ENCODE measurements at places on chromosomes 16 and 17.
A peak's percentile ranks its signal among the peaks of the same experiment; 100 is the strongest.

DNA sequence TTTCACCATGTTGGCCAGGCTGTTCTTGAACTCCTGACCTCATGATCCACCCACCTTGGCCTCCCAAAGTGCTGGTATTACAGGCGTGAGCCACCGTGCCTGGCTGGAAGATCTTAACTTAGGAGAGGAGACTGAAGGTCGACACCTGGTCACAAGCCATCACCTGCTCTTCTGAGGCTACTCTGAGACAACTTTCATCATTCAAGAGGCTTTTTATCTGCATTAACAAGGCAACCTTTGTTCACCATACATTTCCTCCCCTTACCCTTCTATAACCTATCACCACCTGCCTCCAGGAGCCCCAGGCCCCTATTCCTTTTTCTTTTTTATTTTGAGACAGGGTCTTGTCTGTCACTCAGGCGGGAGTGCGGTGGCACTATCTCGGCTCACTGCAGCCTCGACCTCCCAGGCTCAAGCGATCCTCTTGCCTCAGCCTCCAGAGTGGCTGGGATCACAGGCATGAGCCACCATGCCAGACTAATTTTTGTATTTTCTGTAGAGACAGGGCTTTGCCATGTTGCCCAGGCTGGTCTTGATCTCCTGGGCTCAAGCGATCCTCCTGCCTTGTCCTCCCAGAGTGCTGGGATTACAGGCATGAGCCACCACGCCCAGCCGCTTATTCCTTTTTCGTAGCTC is 6.2 kb downstream of the LITAF start:
- DNase-seq, result no peak

DNA sequence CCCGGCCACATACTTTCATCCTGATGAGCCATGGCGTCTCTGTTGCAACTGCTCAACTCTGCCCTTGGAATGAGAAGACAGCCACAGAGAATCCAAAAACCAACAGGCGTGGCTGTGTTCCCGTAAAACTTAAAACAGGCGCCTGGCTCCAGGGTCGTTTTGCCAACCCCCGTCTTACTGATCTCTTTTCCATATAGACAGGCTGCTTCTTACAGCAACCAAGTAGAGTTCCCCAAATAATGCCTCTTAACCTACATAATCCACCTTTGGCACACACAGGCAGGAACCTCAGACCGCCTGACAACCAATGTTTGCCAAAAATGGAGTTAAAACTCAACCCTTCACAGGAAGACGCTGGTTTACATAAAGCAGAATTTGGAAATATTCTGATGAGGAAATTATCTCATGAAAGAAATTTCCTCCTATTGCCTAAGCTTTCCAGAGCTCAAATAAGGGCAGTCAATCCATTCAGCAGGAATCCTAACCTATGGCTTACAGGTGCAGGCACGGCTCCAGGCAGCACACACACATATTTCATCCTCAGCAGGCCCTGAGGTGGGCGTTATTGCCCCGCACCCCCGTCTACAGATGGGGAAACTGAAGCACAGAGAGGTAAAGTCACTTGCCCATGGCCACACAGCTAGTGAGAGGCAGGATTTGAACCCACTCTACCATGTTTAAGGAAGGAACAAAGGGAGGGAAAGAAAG is 35.8 kb downstream of the LITAF start:
- no peak for DNase-seq

GRCh38 chr17:81160306-81160705 is 5.0 kb upstream of the PVALEF start:
- no peak for DNase-seq

DNA sequence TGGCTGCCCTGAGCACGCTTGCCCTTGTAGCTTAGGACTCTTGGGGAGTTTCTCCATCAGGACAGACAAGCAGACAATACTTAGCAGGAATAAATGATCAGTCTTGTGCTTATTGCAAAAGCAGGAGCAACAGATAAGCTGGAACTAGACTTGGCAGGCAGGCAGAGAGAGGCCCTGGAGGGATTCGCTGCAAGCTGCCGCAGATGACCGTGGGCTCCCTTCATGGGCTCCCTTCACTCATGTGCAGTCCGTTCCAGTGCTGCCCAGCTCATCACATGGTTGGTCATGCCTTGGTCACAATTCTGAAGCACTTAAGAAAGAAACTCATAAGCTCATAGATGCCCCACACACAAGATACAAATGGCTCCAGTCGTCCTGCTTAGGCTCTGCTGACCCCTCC is 2.4 kb upstream of the SLC5A10 start:
- no peak for DNase-seq

DNA sequence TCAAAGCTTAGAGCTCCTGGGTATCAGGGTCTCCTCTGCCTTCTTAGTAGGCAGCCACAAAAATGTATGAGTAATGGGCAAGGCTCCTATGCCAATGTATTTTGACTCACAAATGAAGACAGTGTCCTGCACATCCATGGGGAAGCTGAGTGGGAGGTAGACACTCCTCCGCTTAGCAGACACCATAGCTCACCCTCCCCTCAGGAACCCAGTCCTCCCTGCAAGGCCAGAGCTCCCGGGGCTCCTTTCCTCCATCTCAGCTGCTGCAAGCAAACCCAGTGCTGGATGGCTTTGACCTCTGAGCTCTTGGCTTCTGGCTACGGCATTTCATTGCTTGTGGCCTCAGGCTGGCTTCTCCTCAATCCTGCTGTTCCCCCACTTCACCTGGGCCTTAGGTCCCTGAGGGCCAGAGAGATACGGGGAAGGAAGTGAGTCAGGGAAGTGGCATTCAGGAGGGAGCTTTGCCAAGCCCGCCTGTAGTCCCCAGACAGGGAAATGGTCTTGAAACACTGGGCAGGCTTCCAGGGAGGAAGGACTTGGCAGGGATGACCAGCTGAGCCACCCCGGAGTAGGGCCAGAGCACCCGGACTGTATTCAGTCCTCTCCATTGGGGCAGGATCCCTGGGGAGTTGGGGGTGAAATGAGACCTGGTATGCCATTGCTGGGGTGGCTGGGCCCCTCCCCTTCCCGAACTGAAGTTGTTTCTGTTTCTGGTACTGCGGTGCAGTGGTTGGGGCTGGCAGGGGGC is 4.5 kb downstream of the ABCC3 start:
- peak; percentile 98 for DNase-seq

DNA sequence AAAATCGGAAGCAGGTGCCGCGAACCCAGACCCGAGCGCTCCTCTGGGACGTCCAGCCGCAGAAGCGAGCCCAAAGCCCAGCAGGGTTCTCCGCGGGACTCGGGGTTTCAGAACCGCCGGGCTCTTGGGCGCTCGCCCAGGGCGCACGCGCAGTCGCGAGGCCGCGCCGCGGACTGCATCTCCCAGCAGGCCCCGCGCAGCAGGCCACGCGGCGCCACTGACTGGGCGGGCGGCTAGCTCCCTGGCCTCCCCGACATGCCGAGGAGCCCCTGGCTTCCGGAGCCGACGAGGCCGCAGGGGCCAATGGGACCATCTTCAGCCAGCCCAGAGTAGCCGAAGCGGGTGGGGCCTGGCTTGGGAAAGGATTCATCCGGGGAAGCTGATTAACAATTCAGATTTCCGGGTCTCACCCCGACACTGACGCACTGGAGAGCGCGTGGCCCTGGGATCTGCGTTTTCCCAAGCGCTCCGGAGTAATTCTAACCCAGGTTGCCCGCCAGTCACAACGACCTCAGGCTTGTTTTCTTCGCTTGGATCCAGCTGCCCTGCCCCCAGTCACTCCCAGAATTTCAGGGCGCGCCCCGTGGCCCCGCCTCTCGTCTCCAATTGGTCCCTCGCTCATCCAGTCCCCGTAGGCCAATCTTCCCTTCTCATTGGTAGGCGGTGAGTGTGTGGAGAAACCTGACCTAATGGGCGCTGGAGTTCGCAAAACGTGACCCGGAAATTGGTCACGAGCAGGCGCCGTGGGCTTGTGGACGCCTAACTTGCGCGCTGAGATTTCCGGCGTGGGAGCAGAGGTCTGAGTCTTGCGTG is at the start of gene ZNF263:
Gene ZNF263, plus strand, starts transcription at position 762 of the 813 bp plus-strand sequence. CDS start 328 bp downstream, outside the sequence.
- peak; percentile 99 for DNase-seq

DNA sequence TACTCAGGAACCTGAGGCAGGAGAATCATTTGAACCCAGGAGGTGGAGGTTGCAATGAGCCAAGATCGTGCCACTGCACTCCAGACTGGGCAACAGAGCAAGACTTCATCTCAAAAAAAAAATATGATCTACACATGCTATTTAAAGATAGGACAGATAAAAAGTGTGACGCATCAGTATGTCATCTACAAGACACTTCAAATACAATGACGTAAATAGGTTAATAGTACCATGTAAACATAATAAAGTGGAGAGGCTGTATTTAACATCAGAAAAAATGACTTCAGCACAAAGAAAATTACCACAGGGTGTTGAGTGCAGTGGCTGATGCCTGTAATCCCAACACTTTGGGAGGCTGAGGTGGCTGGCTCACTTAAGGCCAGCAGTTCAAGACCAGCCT is 20.2 kb downstream of the ZNF778 start:
- DNase-seq, result no peak

DNA sequence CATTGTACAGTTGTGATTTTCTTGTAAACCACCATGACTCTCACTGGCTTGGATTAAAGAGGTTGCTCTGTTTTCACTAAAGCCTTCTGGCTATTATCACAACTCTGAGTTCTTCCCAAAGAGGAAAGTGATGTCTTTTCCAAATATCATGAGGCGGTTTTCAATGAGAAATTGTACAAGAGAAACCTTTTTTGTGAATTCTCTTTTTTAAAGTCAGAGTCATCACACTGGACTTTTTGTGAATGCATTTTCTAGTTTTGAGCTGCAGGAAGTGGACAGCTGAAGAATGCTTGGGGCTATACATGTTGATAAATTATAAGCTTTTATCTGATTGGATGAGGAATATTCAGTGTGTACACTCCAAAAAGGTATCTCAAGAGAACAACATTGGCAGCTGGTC is 100.2 kb downstream of the PHKB start:
- DNase-seq, result no peak

GRCh38 chr16:66159987-66160386 is 206.5 kb upstream of the CDH5 start:
- DNase-seq, result no peak

- no peak for DNase-seq
Measured at GRCh38 chr16:54424043-54424451, 137.5 kb upstream of the IRX3 start.

DNA sequence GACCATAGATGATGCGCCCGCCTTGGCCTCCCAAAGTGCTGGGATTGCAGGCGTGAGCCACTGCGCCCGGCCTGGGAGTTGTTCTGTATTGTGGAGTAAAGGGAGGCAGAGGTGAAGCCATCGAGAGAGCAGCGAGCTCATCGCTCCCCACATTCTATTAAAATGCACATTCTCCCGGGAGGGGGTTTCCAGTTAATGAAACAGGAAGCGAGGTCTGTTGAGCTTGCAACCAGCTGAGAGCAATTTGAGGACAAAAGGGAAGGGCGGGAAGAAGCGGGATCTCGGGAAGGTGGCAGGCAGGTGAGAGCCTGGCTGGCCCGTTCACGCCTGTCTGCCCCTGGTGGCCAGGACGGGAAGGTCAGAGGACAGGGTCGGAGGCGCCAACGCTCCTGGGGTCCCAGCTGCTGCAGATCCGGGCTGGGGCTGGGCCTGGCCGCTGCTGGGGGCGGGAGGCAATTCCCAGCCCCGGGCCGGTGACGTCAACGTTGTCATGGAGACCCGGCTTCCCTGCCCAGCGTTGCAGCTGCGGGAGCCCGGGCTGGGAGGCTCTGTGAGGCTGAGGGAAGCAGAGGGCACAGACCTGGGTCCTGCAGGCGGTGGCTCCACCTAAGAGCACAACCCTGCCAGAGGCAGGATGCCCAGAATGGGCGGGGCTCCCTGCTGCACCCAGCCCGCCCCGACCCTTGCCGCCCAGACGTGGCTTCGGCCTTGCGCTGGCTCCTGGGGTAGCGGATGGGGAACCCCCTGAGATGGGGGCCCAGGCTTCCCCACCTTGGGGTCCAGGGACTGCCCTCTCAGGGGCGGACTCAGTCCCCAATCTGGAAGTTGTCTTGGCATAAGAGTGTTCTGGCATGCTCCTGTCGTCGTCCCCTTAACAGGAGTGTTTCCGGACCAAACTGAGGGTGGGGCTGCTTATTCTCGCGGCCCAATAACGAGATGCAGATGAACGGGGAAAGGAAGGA is 48.7 kb upstream of the PLCG2 start:
- peak; percentile 77 for DNase-seq

GRCh38 chr16:31242206-31242605 is 17.6 kb upstream of the ITGAM start:
- DNase-seq, result no peak

GRCh38 chr17:59298521-59298920 is 32.9 kb upstream of the YPEL2 start:
- DNase-seq, result peak; percentile 8

GRCh38 chr17:67855504-67856324 is 30.4 kb downstream of the BPTF start:
- DNase-seq, result no peak

- no peak for DNase-seq
Measured at GRCh38 chr17:31431098-31431851, 39.8 kb downstream of the RAB11FIP4 start.

DNA sequence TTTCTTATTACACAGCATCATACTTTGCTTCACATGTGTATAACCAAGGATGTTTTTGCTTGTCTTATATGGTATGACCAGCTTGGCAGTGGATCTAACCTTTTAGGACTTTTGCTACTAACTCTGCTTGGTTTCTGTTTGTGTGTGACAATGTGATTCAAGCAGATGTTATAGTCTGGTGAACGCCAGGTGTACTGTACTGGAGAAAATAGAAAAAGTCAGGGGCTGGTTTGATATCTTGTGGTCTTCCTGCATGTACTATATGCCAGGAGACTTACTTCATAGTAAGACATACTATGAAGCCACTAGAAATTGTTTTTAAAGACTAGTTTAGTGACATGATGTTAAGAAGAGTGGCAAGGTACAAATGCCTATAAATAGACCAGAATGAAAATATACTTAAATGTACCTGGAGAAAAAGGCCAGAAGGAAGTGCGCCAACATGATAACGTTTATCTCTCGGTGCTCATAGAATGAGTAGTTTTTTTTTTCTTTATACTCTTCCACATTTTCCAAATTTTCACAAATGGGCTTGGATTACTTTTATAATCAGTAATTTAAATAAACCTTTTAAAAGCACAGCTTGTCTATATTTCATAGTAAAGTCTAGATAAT is 112.3 kb downstream of the PRKCA start:
- DNase-seq, result no peak

- peak; percentile 35 for DNase-seq
Measured at GRCh38 chr17:16304830-16305229, 48.4 kb downstream of the CENPV start.

- no peak for DNase-seq
Measured at GRCh38 chr16:11180489-11180888, 75.5 kb downstream of the SOCS1 start.

DNA sequence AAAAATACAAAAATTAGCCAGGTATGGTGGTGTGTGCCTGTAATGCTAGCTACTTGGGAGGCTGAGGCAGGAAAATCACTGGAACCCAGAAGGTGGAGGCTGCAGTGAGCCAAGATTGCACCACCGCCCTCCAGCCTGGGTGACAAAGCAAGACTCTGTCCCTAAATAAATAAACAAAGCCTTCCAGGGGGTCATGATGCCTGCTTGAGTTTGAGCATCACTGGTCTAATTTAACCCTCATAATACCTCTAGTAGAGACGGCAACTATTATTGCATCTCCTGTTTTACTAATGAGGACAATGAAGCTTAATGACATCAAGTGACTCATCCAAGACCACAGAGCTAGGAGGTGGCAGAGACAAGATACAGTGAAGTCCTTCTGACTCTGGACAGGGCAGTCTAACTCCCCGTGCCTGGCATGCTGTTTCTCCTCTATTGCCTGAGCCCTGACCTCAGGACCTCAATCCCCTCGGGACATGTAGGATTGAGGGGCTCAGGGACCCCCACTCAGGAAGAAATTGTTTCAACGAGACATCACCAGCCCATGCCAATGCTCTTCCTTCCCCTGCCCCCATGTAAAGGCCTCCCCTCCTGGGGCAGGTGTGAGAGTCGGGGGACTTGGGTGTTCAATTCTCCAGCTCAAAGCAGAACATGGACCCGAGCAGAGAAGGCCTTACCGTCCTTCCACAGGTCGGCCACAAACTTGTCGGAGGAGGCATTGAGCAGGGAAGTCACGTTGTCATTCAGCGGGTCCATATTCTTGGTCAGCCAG is 102.9 kb downstream of the NDE1 start:
- peak; percentile 36 for DNase-seq

All from fibroblast of skin of back (primary cell).